ENCODE measurements at places on chromosomes 16 and 17. TPM values are rescaled to one million over a fixed set of nuclear protein-coding genes. Genes with fewer than 3 reads are reported as not detected.

DNA sequence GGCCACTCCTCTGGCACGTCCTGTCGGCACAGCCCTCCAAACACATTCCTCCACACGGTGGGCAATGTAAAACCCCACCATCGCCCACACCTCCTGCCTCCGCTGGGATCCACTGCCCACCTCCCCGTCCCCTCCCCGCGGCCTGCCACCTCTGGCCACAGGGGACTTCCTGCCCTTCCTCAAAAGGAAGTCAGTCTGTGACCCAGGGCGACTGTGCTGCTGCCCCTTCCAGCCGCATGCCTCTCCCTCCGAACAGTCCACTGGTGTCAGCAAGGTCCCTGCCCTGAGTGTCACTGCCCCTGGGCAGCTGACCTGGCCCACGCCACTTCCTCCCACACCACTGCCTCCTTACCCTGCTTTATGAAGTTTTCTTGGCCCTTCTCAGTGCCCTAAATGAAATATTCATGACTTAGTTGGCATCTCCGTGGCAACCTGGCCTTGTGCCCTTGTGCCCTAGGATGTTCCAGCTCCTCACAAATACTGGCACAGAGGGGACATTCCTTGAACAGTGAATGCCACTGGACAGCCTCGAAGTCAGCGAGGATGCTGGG is 2.0 kb downstream of the PLD6 start:
- DNase-seq, result peak; percentile 43

DNA sequence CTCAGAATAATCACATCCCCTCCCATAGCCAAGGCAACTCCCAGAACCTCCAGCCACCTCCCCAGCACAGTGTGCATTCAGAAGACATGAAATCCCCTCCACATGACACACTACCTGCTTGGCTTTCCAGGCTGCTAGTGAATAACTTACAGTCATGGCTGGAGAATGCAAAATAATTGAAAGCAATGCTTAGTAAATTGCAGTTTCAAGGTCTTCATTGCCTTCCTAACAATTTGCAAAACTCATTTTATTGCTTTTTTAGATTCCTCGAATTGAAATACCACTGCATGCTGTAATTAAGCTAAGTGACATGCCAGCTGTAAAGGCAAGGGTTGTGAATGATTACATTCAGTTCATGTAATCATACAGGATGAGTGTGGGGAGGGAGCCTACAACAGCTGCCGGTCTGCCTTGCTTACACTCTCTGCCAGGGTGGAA is 29.0 kb upstream of the HOXB13 start:
- peak; percentile 60 for DNase-seq

HEATR9 gene
- not detected for total RNA-seq

DNA sequence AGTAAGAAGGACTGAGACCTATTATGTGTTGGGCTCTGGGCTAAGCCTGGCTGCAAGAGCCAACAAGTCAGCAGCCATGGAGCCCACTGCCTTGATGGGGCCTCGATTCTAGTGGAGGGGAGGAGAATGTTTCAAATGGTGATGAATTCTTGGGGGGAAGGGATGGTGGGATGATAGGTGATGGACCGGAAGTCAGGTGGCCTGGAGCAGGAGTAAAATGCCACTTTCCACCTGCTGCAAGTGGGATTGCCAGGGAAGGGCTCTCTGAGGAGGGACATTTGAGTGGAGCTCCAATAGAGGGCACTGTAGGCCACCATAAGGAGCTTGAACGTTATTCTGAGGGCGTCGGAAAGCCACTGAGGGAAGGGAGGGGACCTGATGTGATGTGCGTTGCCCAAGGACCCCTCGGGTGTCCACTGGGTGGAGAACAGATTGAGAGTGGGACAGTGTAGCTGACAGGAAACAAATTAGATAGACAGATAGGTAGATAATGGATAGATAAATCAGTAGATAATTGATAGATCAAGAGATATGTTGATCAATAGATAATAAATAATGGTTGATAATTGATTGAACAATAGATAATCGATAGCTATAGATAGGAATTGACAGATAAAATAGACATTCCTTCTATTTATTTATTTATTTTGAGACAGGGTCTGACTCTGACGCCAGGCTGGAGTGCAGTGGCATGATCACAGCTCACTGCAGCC is 18.2 kb upstream of the NXPH3 start:
- peak; percentile 56 for DNase-seq

GRCh38 chr17:76270770-76271668 is 5.9 kb downstream of the UBALD2 start:
- DNase-seq, result no peak

DNA sequence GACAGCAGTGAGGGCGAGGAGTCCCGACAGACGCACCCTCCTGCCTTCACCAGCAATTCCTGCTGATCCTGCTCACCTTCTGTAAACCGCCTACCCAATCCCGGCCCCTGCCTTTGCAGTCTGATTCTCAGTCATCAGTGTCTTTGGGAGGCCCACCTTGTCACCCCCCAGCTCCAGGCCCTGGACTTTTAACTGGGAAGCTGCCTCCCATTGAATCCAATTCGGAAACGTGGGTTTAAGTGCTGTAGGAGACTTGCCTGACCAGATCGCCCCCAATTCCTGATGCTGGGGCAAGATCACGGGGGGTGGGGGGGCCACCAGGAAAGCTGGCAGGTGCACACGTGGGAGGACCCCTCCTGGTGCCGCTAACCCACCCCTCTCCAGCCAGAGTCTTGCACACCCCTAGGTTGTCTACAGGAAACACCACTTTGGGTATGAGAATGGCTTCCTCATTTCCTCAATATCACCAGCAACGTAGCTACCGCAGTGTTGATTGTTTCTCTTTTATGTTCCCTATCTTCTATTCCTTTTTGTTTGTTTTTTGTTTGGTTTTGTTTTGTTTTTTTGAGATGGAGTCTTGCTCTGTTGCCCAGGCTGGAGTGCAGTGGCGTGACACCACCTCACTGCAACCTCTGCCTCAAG is 46.6 kb upstream of the CMIP start:
- DNase-seq, result no peak

GRCh38 chr17:16922386-16923096 is 49.4 kb downstream of the TNFRSF13B start:
- peak; percentile 37 for DNase-seq

ARHGAP23 gene
- total RNA-seq, result 8.5 TPM

DNA sequence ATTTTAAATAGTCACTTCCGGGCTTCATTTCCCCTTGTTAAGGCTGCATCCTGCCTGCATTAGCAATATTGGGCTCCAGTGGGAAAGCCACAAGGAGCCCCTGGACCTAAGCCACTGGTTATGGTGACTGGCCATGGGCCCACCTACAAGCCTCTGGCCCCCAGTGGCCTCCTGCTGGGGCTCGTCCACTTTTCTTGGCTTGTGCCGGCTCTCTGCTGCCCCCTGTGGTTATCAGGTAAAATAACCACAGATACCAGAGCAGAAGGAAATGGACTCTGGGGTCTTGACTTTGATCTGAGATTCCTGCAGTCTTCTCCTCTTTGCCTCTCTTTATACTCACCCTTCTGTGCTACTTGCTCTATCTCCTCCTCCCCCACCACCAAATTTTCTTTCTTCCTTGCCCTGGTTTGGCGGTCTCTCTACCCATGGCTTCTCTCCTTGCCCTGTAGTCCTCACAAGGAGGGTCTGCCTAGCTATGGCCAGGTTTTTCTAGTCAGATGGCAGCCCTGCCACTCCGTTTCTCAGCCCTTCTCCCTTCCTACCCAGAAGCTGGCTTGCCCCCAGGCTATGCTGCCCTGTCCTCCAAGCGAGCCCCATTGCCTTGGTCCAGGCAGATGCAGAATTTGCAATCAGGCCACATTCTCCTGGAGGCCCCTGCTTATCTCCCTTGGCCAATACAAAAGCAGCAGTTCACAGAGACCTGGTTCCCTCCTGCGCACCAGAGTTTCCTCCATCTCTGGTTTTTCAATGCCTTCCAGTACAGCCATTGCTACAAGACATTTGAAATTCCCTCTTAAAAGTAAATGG is 82.9 kb upstream of the RCVRN start:
- peak; percentile 9 for DNase-seq

DNA sequence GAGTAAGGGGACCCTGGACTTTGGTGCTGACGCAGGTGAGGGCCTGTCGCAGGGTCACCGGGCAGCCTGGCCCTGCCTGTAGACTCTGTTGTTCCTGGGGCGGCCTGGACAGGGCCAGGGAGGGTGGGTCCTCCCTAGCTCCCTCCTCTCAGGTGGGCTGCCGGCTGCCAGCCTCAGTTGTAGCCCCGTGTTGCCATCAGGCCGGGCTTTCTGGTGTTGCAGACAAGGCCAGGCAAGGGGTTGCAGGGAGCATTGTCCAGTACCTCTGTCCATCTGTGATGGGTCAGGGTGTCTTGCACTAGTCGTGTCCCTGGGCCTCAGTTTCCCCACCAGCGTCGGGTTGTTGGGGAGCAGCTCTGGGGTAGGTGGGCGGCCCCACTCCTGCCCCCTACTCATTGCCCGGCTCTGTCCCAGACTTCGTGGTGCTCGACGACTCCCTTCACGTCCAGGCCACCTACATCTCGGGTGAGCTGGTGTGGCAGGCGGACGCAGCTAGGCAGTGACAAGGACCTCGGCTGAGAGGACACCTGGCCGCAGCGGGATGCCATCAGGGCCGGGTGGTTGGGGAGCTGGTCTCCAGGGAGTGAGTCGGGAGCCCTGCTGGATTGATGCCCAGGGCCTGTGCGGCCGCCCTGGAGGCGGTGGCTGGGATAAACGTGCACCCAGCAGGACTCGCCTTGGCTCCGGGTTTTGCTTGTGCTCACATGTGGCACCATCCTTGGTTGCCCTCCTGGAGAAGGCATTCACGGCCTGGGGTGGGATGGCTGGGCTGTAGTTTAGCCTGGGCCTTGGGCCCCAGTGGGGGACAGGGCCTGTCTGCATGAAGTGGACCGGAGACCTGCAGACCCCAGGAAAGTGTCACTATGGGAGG is 1.9 kb downstream of the CEMP1 start:
- DNase-seq, result no peak

GRCh38 chr17:8087075-8087951 is at the start of gene ALOX12B:
Gene ALOX12B (minus strand): TSS chr17:8087716. CDS start chr17:8087442, 274 bp downstream.
- no peak for DNase-seq

GRCh38 chr17:72382971-72383722 is 262.3 kb downstream of the SOX9 start:
- DNase-seq, result no peak

DNA sequence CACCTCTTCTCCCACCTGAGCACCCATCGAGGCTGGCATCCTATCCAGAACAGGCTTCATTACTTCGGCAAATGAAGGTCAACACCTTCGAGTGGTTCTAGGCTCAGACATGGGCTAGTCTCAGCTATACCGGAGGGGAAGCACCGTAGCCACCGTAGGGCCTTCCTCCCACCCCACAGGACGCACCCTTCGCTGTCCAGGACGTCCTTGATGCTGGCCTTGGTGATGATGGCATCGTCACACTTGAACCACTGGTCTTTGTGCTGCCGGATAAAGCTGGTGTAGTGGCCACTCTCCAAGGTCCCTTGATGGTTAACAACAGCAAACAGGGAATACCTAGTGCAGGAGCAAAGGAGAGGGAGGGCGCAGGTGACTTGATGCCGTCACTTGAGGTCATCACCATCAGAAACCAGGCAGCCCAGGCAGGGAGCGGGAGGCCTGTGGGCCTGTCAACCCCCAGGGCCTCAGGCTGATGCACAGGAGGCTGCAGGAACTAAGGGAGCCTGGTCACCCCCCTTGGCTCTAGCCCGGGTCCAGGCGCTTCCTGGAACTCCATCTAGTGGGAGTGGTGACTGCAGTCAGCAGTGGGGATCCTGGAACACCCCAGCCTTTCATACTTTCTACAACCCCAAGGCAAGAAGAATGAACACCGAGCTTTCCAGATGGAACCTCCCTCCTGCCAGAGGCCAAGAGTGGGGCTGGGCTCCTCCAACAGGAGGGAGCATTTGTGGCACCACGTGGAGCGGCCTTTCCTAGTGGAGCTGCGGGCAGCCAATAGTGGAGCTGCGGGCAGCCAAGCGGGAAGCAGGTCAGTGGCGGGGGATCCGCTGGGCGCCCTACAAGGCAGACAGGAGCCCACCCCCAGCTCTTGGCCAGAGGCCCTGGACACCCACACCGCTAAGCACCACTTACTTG is 38.5 kb downstream of the USP22 start:
- no peak for DNase-seq

- DNase-seq, result peak; percentile 57
Measured at GRCh38 chr17:72556944-72557826, 436.4 kb downstream of the SOX9 start.

DNA sequence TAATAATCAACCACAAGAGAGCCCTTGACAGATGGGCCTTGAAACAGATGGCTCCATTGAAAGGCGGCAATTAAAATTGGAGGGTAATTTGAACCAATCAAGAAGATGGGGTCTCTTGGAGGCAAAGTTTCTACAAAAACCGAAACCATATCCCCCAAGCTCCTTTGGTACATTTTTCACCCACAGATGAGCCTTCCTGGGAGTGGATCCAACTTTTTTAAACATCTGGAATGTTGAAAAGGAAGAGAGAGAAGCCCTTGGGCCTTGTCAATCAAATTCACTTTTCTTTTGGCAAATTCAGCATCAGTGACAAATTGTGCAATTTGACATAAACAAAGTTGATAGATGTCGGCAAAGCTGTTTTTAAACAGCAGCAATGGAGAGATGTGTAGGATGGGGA is 13.2 kb upstream of the NUP93 start:
- no peak for DNase-seq

DNA sequence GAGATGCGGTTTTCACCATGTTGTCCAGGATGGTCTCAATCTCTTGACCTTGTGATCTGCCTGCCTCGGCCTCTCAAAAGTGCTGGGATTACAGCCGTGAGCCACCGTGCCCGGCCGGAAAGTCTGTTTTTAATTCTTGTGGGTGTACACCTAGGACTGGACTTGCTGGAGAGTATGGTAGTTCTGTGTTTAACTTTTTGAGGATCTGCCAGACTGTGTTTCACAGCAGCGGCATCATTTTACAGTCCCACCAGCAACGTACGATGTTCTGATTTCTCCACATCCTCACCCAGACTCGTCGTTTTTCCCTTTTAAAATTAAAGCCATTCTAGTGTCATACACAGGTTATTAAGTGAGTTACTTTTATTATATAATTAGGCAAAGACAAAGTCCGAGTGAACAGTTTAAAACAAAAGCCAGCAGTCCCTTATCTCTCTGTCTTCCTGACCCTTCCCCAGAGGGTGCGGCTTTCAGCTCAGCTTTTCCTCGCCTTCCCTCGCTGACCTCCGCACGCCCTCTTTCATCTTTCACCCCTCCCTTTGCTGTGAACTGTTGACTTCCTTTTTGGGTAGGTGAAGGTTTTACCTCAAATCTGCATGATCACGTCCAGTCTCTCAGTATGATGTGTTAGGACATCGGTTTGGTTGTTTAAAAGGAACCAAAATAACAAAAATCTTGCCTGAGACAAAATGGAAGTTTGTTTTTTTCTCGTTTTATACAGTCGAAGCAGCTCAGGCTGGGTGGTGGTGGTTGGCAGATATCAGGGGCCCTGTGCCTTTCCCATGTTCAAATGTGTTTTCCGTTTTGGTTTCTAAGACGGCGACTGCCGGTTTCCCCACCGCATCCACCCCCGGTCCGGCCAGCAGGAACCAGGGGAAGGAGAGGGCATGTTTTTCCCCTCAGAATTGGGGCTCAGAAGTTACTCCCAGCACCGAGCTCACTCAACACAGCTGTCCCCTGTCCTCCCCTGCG is 18.0 kb downstream of the FAM234A start:
- no peak for DNase-seq

DNA sequence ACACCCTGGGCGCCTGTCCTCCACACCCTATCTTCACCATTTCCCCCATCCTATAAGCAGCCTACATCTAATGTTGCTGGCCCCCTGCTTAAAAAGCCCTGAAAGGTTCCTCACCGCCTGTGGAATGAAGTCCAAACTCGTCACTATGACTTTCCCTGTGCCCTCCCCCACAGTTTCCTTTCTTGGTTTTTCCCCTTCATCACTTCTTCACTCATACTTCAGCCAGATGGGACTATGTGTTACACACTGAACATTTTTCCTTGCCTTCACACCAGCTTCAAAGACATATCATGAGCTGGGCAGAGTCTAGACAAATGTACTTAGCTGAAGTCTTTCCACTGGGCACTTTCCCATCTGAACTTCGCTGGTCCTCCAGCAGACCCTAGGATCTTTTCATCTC is 1.5 kb upstream of the MARCHF10 start:
- no peak for DNase-seq

RNF222 gene
- not detected for total RNA-seq
